ENCODE measurements at places on chromosomes 6 and 20.

- H3K4me3 ChIP-seq, result no peak overlapping the region
- DNase-seq, result no peak
- no peaks in the 10 kb centered on the region for H3K36me3 ChIP-seq
- H3K27me3 ChIP-seq, result no peaks in the 10 kb centered on the region
- H3K27ac ChIP-seq, result no peak overlapping the region
These were observed 2.0 kb downstream of the LAMA5 start for GRCh38 chr20:62364911-62365736.

GRCh38 chr6:111993342-111993741 is 60.6 kb upstream of the CCN6 start:
- no peak for DNase-seq
- H3K27me3 ChIP-seq, result no peaks in the 10 kb centered on the region

- no peaks in the 10 kb centered on the region for H3K27me3 ChIP-seq
- no peaks in the 10 kb centered on the region for H3K36me3 ChIP-seq
- H3K4me3 ChIP-seq, result no peak overlapping the region
- no peaks in the 10 kb centered on the region for H3K4me1 ChIP-seq
- no peak for DNase-seq
These were observed 79.6 kb downstream of the ANKRD60 start for GRCh38 chr20:58148891-58149290.

- no peaks in the 10 kb centered on the region for H3K36me3 ChIP-seq
- no peak overlapping the region for H3K27ac ChIP-seq
- H3K27me3 ChIP-seq, result no peaks in the 10 kb centered on the region
- no peaks in the 10 kb centered on the region for H3K4me1 ChIP-seq
- no peak for DNase-seq
These were observed 350.0 kb downstream of the CD83 start for GRCh38 chr6:14467591-14467990.

All from mesendoderm (in vitro differentiated cells).